ENCODE measurements at places on chromosomes 11 and 22.

GRCh38 chr11:14388352-14388751, 29.4 kb upstream of the RRAS2 start:
- no peak for DNase-seq

GRCh38 chr22:45864959-45865476, 111.9 kb downstream of the WNT7B start:
- no peak for DNase-seq

DNA sequence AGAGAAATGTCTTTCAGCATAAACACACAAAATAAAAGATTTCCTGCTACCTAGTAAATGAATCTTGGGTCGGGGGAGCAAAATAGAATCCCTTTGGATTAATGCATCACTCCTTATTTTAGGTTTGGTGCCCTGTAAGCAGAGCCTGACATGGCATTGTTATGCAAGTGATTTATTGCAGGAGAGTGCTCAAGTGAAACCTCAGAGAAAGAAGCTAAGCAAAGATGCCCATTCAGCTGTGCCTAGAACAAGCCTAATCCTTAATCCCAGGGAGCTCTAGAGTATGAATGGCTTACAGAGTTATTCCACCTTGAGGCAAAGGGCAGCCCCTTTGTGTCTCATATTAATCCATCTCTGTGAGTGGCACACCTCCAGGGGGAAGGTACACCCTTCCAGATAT, 21.1 kb downstream of the C11orf87 start:
- no peak for DNase-seq

DNA sequence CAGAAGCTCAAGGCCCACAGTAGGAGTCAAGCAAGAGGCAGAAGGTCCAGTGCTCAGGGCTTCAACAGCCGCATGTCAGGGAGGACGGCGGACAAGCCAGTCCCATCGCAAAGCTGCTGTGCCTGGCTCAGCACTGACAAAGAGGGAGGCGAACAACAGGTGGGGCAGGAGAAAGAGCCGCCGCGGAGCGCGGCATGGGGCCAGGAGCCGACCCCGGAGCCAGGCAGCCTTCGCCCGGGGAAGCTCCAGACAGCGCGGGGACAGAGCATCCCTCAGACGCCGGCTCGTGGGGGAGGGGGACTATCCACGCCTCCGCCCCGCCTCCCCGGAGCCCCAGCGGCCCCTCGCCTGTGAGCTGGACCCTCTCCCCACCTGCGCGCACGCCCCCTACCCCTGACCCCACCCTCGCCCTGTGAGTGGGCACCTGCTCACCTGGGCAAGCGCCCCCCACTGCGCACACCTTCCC, 369 bp downstream of the DHCR7 start:
- peak; percentile 17 for DNase-seq

DNA sequence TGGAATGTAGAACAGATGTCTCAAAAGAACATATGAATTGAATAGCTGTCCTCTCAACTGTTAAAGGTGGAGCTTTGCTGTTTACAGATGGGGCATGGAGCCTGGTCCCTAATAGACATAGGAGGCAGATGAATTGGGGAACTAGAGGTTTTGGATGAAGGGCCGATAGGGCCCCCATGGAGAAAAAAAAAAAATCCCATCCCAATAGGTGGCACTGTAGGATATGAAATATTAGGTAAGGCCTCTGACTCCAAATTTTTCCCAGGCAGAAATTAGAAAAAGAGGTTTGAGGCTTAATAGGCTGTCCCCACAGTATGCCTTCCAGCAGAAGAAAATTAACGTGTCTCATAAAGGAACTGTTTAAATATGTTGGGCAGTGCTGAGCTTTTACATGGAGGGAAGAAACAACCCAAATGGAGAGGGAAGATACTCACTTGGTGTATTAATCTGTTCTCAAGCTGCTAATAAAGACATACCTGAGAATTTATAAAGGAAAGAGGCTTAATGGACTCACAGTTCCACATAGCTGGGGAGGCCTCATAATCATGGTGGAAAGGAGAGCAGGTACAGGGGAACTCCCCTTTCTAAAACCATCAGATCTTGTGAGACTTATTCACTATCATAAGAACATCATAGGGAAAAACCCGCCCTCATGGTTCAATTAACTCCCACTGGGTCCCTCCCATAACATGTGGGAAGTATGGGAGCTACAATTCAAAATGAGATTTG, 30.1 kb upstream of the TMEM45B start:
- DNase-seq: peak; percentile 12

DNA sequence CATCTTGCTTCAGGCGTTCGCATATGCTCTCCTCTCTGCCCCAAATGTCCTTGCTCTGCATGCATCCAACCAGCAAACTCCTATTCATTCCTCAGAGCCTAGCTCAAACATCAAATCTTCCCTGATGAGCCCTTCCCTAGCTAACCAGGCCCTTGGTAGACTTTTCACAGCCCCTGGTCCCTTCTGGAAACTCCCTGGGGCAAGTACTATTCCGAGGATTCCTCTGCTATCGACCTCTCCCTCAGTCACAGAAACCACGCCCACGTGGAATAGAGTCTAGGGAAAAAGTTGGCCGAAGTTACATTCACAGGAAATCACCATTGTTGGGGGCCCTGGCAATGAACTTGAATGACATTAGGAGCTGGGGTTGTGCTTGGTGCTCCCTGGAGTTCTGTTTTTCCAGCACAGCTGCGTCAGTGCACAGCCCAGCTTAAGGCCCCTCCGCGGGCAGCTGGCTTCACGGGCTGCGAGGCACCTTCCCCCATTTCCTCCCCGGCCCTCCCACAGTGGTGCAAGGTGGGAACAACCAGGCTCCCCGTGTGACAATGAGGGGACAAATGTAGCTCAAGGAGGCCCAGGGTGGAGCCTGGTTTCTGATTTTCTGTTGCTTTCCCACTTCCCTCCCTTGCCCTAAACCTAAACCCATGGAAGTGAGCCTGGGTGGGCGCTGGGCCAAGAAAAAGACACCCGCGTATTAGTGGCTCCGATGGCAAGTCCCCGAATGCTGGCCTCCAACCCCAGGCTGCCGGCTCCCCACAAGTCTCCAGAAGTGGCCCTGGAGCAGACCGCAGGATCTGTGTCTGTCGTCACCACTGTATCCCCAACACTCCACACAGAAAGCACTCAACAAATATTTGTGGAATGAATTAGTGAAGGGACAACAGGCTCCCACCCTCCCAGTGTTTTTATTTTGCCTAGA, 4.3 kb upstream of the ATP5MGL start:
- peak; percentile 35 for DNase-seq

DNA sequence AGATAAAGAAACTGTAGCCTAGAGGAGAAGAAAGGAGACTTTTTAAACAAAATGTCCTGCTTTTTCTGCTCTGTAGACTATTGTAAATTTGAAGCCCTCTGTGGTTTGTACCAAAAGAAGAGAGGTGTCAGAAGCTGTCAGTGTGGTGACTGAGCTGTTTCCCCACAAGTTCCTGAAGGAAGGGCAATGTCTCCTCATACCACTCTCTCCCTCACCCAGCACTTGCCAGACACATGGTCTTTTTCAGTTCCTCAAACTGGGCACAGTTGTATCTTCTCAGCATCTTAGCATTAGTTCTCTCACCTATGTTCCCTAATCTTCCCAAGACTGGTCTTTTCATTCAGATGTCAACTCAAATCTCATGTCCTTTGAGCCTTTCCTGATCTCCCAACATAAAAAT, 4.3 kb downstream of the BCO2 start:
- DNase-seq: no peak

- no peak for DNase-seq
These were observed 109.7 kb downstream of the HIPK3 start for GRCh38 chr11:33366918-33367317.

DNA sequence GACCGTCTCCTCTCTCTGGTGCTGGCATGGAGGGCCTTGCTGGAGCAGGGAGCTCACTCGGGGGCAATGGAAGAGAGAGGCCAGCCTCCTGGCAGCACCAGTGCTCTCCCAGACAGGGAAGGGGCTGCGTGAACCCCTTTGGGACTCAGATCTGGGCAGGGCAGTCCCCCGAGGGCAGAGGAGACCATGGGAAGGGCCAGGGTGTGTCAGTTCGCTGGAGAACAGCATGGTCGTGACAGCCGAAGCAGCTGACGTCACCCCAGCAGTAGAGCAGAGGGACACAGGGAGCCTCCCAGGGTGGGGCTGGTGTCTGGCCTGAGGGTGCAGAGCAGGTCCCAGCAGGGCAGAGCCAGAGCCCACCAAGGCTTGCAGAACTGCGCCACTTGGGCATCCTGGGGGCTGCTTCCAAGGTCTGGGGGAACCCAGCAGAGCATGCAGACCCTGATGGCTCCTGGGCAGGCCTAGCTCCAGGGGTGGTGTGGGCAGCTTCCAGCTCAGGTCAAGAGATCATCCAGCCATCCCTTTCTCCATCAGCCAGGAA, 71.0 kb upstream of the KCNQ1OT1 start:
- DNase-seq: no peak

- DNase-seq: no peak
These were observed 24.3 kb downstream of the SCN4B start for GRCh38 chr11:118128310-118128709.

GRCh38 chr11:20739577-20739976, 70.2 kb downstream of the NELL1 start:
- no peak for DNase-seq

DNA sequence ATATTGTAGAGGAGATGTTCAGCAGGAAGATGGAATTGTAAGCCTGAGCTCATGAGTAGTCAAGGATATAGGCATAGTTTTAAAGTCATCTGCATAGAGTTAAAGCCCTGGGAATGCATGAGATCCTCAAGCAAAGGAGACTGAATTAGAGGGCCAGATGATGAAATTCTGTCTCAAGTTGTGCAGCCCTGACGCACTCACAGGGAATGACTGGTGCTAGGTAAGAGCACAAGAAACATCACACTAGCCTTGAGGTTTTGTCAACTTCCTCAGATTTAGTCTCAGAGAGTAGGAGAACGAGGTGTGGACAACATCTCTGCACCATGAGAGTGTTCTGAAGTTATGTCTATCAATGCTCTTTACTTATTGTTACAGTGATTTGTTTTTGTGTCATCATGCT, 5.8 kb downstream of the RAB38 start:
- DNase-seq: peak; percentile 68

- no peak for DNase-seq
These were observed 1.9 kb downstream of the MS4A1 start for GRCh38 chr11:60457576-60457975.

GRCh38 chr22:17876306-17876831, 102.1 kb upstream of the BID start:
- DNase-seq: peak; percentile 8

GRCh38 chr11:68454767-68455166, 5.8 kb upstream of the PPP6R3 start:
- DNase-seq: no peak

DNA sequence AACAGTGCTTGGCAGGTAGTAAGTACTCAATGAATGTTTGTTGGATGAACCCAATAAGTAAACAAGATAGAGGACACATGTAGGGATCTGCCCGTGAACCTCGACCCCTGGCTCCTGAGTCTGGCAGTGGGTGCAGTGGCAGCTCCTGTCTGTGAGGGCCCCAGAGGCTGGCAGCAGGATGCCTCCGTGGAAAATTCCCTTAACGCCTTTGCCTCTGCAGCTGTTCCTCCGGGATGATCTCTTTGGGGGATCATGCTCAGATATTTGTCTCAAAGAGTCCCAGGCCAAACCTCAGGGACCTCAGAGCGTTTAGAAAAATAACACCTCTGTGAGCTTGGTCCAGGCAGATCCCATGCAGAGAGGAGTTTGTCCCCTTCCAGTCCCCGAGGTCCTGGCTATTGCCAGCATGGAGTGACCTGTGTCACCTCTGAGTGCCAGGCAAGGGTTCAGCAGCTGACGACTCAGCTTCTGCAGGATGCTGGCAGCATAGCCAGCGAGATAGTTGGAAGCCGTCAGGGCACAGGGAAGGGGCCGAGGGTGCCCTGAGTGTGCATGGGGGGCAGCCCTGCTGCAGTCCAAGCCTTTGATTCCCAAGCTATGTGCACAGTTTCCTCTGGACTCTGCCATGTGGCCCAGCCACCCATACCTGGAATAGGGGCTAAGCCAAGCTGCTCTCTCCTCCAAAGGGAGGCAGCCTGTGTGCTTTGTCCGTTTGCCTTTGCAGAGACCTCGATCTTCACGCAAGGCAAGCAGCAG, 613 bp upstream of the MCHR1 start:
- DNase-seq: no peak

DNA sequence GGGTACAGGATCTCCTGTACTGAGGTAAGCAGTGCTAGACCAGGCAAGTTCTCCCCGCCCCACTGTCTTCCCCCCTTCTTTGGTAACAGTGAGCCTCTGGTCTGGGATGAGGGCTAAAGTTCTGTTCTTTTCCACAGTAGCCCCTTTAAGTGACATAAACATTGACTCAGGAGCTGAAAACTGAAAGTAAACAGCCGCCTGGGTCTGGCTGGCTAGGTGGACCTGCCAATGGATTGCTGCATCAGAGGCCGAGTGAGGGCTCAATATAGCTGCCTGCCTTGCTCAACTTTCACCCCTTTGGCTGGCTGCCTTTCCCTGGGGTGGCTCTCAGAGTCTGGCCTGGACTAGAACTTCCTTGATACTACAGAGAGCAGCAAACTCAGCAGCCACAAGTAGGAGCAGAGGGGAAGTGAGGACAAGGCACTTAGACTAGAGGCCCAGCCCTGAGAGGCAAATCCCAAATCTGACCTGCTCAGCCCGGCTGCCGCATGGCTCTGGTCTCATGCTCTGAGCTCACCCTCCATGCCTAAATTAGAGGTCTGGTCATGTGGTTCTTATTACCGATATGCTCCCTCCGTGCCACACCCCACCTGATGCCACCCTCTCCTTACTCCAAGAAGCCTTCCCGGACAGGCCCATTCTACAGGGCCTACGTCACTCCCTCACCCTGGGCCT, 9.6 kb upstream of the UCP3 start:
- DNase-seq: peak; percentile 91

GRCh38 chr11:45182902-45183301, 36.5 kb downstream of the PRDM11 start:
- peak; percentile 41 for DNase-seq

GRCh38 chr22:24333301-24333700, 62.7 kb downstream of the SPECC1L start:
- DNase-seq: peak; percentile 27

DNA sequence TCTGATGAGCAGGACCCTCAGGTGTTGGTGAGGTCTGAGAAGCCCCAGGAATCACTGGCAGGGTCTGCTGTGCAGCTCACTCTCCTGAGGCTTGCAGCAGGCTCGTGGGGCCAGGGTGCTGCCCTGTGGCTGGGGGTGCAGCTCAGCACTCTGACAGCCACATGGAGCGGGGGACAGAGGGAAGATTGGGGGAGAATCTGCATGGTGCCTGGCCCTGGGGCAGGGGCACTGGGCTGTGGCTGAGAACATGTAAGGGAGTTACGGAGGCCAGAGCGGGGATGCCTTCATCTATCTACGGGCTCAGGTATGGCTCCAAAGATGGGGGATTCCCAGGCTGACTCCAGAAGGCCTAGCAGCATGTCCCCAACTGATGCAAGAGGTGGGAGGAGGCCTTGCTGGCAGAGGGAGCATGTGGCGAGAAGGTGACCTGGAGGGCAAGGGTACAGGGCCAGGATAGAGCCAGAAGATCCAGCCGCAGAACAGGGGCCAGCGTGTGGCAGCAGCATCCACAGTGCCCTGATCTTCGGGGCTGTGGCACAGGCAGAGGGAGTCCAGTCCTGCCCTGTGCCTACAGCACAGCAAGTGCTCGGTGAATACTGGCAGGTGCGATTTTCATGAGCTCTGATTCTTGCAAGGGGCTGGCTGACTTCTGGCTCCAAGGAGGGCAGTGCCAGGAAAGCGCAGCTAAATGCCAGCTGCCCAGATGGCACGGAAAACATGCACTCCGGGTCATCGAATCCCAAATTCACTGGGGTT, 184.7 kb downstream of the CTTN start:
- no peak for DNase-seq

- no peak for DNase-seq
These were observed 12.3 kb downstream of the IFT27 start for GRCh38 chr22:36763576-36763975.

All from amniotic epithelial cell (primary cell).